ENCODE measurements at places on chromosomes 4 and X. TPM values are rescaled to one million over a fixed set of nuclear protein-coding genes. Genes with fewer than 3 reads are reported as not detected.

The FRAS1 gene
- total RNA-seq: 6.4 TPM

The INTS12 gene
- total RNA-seq: 6.1 TPM

The CXXC4 gene
- not detected for total RNA-seq

The SMIM31 gene
- total RNA-seq: not detected

The GAK gene
- 48.7 TPM for total RNA-seq

The TLL1 gene
- total RNA-seq: 0.08 TPM

The TEC gene
- total RNA-seq: 0.94 TPM
